Naive thymus-derived CD4-positive, alpha-beta T cell (primary cell): ENCODE measurements at places on chromosomes 4 and X.

DNA sequence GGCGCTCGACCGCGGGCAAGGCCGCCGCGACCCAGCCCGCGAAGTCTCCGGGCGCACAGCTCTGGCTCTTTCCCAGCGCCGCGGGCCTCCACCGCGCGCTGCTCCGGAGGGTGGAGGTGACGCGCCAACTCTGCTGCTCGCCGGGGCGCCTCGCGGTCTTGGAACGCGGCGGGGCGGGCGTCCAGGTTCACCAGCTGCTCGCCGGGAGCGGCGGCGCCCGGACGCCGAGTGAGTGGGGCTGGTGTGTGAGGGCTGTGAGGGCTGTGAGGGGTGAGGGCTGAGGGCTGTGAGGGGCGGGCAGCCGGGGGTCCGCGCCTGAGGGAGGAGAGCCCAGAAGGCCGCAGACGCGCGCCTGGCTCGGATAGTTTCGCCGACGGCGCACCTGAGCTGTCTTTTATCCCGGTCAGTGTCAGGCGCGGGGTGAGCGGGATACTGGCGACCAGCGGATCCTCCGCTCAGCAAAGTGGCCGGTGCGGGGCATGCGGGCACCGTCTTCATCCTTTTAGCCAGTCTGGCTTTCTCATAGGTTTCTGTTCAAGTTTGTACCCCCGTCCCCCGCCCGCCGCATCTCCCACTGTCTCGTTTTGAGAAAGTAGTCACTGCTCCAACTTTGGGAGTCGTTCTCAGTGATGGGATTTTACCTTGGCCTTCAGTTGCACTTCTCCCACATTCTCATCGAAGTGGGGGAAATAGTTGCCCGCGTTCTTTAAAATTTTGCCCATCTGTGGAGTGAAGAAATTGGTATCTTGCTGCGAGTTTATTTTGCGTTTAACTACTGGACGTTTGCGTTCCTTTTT is 586 bp downstream of the HERC5 start:
- H3K4me1 ChIP-seq = peaks cover 6% of the 10 kb centered on the region
- peak overlapping the region; percentile 72 for H3K27ac ChIP-seq
- no peak for DNase-seq
- H3K4me3 ChIP-seq = peak overlapping the region; percentile 100
- H3K27me3 ChIP-seq = no peaks in the 10 kb centered on the region

GRCh38 chr4:17961249-17961648 is 60.3 kb downstream of the LCORL start:
- H3K27ac ChIP-seq = no peak overlapping the region
- H3K4me1 ChIP-seq = no peaks in the 10 kb centered on the region
- H3K27me3 ChIP-seq = no peaks in the 10 kb centered on the region
- DNase-seq = no peak
- H3K4me3 ChIP-seq = no peak overlapping the region

GRCh38 chr4:151670843-151671242 is 90.0 kb downstream of the GATB start:
- no peaks in the 10 kb centered on the region for H3K27me3 ChIP-seq
- no peak overlapping the region for H3K4me3 ChIP-seq
- no peaks in the 10 kb centered on the region for H3K4me1 ChIP-seq
- H3K36me3 ChIP-seq = no peaks in the 10 kb centered on the region

DNA sequence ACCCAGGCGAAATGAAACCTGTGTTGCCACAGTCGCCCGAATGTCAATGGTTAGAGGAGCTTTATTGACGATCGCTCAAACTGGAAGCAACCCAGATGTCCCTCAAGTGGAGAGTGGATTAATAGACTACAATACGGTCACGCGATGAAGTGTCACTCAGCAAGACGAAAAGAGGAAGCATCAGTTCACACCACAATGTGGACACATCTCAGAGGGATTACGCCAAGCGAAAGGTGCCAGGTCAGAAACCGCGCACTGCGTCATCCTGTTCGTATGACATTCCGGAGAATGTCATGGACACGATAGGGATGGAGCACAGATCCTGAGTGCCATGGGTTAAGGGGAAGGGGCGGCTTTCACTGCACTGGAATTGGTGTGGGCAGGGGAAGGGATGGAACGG is 111.7 kb downstream of the HMX1 start:
- DNase-seq = no peak
- H3K27me3 ChIP-seq = no peaks in the 10 kb centered on the region
- H3K27ac ChIP-seq = no peak overlapping the region

DNA sequence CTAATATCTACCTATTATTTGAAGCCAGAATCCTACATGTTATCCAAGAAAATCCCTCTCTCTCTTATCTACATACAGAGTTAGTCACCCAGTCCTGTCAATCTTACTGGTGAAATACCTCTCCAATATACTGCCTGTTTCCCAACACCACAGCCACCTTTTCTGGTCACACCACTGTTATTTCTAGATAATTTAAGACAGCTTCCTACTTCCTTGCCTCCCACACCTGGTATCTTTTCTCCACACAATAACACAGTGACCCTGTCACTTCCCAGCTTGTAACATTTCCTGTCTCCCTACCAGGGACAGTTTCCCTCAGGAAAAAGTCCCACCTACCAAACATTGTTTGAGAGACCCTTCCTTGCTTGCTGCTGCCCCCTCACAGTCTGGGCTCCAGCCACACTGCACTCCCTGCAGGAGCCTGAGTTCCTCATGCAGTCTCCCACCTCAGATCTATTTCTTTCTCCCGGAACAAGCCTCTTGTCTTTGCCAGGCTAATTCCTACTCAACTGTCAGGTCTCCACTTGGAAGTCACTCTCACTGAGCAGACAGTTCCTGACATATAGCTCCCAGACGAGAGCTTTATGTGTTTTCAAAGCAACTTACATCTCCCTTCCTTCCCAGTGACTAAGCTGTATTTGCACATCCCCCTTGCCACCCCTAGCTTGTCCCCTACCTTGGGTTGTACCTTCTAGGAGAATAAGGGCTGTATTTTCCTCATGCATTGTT is 73.6 kb upstream of the QRFPR start:
- no peak overlapping the region for H3K27ac ChIP-seq
- no peaks in the 10 kb centered on the region for H3K36me3 ChIP-seq
- no peak for DNase-seq
- no peak overlapping the region for H3K4me3 ChIP-seq
- no peaks in the 10 kb centered on the region for H3K27me3 ChIP-seq
